Thoracic aorta (tissue), 2 donors: ENCODE measurements at places on chromosomes 5 and 9.

DNA sequence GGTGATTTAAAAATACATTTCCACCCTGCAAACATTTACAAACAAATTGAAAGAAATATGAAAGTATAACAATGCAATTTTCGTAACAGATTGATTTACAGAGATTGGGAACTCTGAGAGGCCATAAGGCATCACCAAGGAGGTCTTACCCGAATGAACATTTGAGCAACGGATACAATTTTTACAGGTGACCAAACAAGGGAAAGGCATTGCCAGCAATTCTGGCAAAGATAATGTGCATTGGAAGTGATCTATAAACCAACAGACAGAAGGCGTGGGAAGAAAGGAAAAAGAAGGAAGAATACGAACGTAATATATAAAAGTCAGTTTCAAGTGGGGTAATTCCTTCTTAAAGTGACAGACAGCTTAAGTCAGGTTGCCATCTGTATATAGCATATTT, 295.9 kb downstream of the CDH12 start:
- no peak for DNase-seq

GRCh38 chr5:155728146-155728856, 598.7 kb upstream of the SGCD start:
- DNase-seq = no peak

DNA sequence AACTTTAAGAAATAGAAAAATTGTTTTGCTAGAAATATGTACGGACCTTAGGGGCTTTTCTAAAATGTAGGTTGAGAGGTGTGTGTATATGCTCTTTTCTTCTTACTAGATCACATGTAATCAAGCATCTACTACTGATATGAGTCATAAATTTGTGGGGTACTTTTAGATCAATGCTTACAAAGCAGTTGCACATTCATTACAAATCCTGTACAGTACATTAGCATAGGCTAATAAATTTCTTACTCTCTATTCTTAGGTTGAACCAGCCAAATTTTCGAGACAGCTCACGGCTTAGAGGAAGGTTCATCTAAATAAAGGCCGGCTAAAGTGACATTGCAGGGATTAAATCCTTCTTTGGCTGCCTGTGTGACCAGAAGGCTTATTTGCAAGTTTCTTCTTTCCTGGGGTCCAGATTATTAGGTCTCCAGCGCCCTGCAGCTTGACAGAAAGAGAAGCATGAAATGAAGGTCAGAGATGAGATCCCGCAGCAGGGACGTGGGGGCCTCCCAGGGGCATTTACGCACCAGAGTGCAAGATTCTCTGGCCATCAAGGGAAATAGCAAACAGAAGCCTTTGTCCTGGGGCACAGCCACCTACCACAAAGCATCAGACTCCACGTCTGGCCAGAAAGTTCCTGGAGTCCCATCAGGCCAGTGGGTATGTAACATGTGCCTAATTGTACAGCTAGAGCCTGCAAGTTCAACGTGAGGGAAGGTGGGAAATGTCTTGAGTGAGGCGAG, 53.0 kb downstream of the NIM1K start:
- no peak for DNase-seq

DNA sequence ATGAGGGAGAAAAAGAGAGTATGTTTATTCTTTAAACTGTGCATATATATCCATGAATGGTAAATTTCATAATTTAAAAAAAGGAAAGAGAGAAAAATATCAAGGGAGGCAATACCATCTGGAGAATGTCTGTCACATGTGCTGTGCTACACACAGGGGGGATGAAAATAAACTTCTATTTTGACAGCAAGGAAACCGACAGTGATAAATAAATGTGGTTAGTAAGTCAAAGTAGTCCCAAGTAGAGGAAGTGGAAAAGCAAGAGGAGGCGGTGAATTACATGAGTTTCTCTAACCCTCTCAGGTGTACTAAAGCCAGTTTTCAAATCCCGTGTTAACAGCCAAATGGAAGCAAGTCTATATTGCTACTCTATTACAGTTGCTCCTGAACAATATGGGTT, 83.3 kb downstream of the ICE1 start:
- DNase-seq = no peak

- DNase-seq = no peak
Observed at GRCh38 chr5:170571875-170572852, 68.3 kb downstream of the KCNIP1 start.

GRCh38 chr5:149002053-149002452, 60.8 kb downstream of the SH3TC2 start:
- no peak for DNase-seq

- no peak for DNase-seq
Observed at GRCh38 chr5:181071257-181071656, 31.2 kb downstream of the BTNL9 start.

DNA sequence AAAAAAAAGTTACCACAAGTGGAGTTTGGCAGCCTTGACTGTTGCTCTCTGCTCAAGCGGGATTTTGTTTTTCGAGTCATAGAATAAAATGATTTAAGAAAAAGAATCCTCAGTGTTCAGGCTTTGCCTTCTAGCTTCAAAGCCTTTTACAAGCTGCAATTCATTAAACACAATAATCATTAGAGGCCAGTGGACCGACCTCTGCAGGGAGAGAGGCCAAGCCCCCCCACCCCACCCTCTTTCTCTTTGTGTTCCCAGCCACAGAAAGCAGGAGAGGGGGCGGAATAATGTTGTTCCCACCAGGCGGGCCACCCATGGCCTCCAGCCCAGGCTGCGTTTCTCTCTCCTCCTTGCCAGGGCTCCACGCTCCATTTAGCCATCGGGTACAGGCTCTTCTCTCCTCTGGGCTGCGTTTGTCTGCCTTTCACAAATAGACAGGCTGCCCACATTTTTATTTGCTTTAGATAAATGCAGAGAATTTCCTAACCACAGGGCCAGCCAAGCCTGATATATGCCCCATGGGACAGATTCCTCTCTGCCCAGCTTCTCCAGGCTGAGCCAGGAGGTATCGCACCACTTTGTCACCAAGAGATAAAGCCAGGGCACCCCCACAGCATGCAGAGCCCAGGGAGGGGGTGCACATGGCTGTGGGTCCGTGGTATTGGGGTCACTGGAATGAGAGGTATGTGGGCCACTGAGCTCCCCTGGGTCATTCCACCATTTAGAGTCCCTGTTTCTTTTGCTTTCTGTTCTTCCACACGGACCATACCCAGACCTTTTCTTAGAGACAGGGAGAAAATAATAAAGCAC, 318.8 kb downstream of the PIK3R1 start:
- no peak for DNase-seq

- DNase-seq = no peak
Observed at GRCh38 chr5:89120719-89121118, 237.7 kb upstream of the MEF2C start.

- DNase-seq = no peak
Observed at GRCh38 chr5:114447084-114447773, 85.4 kb downstream of the KCNN2 start.

DNA sequence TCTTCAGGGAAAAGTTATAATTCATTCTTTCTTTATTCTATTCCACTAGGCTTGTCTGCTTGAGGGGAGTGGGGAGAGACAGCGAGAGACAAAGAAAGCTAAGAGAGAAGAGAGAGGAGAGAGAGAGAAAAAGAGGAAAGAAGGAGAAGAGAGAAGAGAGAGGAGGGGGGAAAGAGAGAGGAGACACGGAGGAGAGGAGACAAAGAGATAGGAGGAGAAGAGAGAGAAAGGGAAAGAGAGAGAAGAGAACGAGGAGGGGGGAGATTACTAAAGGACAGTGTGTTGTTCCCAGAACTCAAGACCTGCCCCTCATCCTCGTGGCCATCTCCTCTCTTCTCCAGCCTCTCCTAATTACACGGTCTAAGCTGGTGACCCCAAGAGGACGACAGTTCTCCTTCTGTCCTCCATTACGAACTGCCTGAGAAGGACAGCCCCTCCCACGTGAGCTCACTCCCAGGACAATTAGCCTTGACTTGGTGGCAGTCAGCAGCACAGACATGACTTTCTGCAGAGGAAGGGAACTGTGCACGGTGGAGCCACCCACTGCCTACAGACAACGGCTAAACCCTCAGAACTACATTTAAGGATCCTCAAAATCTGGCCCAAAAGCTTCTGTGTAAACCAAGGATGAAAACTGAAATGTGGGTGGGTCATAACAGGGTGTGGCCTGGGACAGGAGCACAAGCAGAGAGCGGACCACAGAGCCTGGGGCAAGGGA, 99.1 kb downstream of the COL23A1 start:
- no peak for DNase-seq

- DNase-seq = no peak
Observed at GRCh38 chr5:8633259-8633658, 764.3 kb downstream of the MTRR start.

DNA sequence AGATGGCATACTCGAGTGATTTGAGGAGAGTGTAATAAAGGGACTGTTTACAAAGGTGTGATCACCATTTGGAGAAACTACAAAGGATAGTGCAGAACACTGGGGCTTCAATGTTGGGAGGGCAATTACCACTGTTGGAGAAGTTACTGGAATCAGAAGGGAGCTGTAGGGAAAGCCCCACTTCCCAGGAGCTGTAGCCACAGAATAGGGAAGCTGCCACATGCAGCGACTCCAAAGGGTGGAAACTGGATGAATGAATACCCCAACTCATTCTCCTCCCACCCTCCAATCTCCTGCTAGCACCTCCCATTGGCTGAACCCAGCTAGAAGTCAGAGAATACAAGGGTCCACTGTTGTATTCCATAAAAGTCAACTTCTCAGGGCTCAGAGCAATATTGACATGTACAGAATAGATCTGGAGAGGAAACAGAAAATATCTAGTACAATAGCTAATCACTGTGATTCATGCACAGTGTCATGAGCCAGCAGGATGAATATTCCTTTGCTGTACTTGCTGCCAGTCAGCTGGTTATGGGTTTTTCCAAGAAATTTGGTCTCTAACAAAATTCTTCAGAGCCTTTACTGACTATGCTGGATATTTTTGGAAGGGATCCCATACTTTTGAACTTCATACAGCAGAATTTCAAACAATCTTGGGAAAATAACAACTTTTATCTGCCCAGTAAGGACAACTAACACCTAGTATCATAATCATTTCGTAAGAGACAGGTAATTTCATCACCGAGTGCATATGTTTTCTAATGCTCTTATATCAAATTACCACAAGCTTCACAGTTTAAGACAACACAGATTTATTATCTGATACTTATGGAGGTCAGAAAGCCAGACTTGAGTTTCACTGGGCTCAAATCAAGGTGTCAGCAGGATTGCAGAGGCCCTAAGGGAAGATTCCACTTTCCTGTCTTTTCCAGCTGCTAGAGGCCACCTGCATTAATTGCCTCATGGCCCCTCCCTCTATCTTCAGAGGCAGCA, 39.6 kb downstream of the PDCD1LG2 start:
- DNase-seq = no peak

DNA sequence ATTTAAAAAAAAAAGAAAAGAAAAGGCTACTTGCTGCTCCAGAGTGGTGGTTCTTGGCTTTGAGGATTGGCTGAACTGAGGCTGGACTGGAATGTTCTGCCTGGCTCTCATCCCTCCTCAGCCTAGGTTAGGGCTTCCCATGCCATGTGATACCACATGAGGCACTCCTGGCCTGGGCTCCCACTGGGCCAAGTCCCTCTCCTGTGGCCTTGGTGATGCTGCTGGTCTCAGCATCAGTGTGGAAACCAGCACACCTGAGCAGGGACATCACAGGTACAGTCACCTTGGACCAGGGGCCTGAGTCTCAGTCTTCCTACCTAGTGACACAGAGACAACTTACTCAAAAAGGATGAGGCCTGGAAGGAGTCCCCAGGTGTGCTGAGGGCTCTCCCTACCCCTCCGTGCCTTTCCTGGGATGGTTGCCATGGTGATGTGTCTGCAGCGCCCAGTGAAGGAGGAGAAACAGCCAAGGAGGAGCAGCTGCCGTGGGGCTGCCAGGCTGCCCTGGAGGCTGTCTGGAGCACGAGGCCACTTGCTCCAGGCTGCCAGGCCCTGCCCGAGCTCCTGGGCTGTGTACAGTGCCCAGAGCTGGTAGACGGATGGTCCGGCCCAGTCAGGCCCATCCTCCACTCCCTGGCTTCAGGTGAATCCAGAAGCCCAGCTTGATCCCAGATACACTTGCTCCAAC, 71.0 kb downstream of the WNK2 start:
- no peak for DNase-seq

GRCh38 chr9:137295238-137295811, 6.7 kb downstream of the NRARP start:
- DNase-seq = no peak

DNA sequence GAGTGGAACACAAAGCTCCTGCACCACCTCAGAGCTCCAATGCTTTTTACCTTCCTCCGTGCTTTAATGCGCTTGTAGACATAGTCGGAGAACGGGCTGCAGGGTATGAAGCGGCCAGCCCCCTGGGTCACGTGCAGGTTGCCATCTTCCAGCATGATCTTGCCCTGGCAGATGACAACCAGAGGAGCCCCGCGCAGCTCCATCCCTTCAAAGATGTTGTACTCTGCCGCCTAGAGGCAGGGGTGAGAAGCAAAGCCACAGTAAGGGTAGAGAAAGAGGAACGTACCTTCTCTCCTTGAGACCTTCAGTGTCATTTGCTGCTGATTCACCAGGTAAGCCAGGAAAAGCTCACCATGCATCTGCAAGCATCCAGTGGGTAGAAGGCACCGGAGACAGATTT, 112.3 kb downstream of the DPYSL3 start:
- DNase-seq = no peak

DNA sequence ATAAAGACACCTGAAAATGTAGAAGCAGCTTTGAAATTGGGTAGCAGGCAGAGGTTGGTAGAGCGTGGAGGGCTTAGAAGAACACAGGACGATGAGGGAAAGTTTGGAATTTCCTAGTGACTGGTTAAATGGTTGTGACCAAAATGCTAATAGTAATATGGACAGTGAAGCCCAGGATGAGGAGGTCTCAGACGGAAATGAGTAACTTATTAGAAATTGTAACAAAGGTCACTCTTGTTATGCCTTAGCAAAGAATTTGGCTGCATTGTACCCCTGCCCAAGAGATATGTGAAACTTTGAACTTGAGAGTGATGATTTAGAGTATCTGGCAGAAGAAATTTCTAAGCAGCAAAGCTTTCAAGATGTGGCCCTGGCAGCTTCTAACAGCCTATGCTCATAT, 382.5 kb downstream of the KCNN2 start:
- DNase-seq = no peak

DNA sequence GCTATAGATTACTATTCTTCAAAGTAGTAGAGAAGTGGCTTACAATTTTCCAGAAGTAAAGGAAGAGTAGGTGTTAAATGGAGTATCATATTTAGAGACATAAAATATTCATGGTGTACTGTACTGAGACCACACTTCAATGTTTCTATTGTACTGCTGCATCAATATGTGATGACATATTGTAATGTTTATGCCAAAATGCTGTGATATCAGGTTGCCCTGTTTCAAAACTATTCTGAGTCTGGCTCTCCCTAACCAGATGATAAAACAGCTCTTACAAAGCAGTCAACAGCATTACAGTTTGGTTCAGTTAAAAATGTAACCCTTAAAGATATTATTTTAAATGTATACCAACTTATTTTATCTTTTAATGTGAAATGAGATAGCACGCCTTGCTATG, 30.8 kb upstream of the ACOT12 start:
- DNase-seq = no peak

- no peak for DNase-seq
Observed at GRCh38 chr5:178324481-178325310, 92.1 kb upstream of the PHYKPL start.

- DNase-seq = no peak
Observed at GRCh38 chr9:78982849-78983248, 588.9 kb upstream of the TLE4 start.

- DNase-seq = no peak
Observed at GRCh38 chr5:61381968-61382367, 49.9 kb downstream of the ZSWIM6 start.
